ENCODE measurements at places on chromosomes 1 and 21.

GRCh38 chr1:6465461-6466005 lies 440 bp downstream of the TNFRSF25 start:
- peak; percentile 33 for DNase-seq

DNA sequence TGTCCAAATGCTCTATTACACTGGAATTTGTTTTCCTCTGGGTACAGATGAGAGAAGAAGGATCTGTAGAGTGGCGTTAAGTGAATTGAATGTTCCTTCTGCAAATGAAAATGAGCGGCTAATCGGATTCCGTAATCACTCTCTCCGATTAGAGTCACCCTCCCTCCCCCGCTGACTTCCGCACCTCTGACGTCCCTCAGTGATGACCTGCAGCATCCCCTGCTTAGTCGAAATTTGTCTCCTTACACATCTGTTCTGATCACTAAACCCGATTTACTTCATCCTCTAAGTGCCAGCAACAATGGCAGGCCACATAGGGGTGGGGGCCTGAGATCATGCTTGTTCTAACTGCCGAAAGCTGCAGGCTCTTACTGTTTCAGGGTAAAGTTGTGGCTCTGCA lies 378.7 kb downstream of the SEC16B start:
- no peak for DNase-seq

GRCh38 chr1:218514689-218515088 lies 169.6 kb downstream of the TGFB2 start:
- DNase-seq: no peak

DNA sequence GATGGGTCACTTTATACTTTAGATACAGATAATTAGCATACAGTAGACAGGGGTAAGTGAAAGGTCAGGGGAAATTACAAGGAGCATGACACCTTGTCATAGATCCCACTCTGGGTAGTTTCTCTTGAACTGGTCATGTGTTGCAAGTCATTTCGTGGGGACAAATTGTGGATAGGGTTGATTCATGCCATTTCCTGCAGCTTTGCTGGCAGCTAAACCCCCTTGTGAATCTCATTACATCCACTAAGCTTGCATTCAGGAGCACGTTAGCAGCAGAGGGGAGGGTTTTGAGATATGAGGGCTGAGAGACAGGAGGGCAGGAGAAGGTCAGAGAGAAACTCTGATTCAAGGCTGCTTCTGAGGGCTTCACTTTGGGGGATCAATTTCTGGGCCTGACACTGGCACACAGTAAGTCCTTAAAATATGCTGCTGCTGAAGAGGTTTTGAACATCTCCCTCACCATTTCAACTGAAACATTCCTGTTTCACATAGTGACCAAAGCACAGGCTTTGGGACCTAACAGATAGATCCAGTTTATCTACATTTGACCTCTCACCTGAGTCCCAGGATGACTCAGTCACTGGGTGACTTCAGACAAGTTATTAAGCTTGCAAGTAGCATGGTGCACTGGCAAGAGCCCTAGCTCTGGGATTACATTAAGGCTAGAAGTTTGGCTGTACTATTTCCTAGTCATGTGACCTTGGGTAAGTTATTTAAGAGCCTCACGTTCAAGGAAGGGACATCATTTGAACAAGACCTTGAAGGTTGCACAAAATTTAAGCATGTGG lies 206.0 kb upstream of the USP24 start:
- no peak for DNase-seq

- DNase-seq: no peak
These were observed 29.6 kb upstream of the AGL start for GRCh38 chr1:99820546-99820945.

DNA sequence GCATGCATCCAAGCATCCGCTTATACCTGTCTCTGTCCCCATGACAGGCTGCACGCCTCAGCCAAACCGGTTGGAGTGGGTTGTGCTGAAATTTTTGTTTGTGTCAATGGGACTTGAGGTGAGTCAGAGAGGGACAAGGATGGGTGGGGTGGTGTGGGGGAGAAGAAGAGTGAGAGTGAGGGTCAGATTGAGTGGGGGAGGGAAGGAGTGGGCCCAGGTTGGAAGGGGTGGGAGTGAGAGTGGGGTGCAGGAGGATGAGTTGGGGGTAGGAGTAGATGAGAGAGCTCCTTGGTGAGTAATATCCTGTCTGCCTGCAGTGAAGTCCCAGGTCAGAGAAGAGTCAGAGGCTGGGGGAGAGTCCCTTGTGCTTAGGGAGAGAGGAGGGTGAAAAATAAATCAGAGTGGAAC lies 3.3 kb upstream of the NECTIN4 start:
- no peak for DNase-seq

GRCh38 chr1:74681449-74681848 lies 7.9 kb upstream of the ERICH3 start:
- DNase-seq: no peak
